ENCODE measurements at places on chromosomes 4 and X.

GRCh38 chr4:2923668-2924173 is 39.5 kb downstream of the NOP14 start:
- no peak for DNase-seq

- no peak for DNase-seq
Measured at GRCh38 chr4:147825451-147826287, 93.8 kb downstream of the ARHGAP10 start.

DNA sequence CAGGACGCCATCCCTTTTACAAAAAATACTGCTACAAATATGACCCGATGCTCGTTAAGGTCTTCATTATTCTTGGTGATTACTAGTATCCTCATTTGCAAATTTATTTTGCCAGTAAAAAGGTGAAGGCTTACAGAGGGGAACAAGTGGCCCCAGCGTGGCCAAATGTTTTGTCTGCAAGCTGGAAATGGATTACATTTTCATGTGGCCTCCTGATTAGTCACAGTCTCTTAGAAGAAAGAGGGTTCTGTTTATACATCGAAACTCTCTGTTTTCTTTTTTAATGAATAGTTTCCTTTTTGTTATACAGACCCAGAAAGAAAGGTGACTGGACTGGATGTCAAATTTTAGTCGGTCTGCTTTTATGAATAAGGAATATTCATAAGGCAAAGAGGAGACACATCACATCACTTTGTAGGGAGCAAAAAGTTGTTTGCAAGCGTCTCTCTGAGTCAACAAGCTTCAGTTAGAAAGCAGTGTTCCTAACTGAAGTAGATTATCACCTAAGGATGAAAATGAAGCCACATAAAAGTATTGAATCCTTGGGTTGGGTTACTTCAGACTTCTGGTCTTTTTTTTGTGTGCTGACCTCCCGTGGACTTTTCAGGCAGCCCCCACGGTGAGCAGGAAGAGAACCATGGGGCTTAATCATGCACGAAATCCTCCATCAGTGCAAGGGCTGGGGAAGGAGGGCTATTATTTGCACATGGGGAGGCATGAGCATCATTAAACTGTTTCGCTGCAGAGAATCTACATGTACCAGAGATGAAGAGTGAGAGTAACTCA is 125.6 kb downstream of the ARSF start:
- no peak for DNase-seq

DNA sequence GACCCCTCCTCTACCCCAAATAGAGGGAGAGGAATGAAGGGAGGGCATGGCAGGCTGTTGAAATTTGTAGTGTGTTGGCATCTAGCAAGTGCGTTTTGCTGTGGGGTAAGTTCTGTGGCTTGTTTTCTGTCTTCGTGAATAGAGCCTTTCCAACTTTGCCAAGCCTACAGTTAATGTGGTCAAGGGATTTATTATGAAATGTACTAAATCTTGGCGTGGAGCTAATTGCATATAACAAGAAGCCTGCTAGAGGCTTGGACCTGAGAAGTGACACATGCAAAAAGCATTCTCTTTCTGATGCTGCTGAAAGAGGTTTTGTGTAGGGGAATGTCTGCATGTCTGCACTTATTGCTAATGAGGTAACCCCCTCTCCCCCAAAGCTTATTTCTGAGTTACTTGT is 132.2 kb downstream of the BMPR1B start:
- no peak for DNase-seq

DNA sequence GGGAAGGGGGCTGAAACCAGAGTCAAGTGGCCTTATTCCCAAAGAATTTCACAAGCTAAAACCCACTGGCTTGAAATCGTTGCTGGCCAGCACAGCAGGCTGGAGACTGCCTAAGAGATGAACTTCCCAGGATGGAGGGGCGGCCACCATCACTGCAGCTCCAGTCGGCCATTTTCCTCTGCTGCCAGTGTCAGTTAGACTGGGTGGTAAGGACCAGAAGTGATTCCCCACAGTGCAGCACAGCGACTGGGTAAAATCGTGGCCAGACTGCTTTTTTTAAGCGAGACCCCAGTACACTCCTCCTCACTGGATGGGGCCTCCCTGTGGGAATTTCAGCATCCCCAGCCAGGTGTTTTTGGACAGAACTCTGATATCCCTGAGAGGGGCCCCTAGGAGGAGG is 428.0 kb downstream of the SPIN4 start:
- DNase-seq: no peak

- no peak for DNase-seq
Measured at GRCh38 chr4:136106753-136107152, 1425.5 kb downstream of the PCDH18 start.

DNA sequence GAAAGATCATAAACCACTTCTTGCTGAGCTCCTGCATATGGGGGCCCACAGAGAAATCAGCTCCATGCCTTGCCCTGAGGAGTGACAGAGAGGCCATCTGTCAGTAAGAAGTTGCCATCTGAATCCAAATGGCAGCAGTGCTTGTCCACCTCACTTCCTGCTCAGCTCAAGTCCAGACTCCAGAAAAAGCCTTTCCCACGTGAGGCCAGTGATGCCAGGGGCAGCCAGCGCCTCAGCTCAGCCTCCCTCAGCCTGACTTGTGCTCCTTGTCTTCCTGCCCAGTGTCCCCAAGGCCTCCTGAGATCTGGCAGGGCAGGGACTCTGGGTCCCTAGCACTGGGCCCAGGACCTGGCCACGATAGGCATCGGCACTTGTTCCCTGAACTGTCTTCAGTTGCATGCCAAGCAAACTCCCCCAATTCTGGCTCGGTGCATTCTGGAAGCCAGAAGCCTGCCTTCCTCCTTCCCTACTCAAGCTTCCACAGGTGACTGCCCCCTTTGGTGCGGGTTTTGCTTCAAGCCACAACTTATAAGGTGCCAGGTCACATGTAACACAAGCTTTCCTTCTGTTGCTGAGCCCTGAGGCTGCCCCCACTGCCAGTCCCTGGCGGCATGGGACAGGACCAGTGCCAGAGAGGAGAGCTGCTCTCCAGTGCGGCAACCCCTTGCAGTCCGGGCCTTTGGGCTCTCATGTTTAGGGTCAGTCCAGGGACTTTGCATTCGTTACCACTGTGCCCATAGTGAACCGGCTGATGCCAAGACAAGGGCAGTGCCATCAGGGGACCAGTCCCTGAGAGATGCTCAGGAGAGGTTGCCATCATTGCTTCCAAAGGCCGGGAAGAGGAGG is 2.2 kb downstream of the ZNF185 start:
- no peak for DNase-seq

DNA sequence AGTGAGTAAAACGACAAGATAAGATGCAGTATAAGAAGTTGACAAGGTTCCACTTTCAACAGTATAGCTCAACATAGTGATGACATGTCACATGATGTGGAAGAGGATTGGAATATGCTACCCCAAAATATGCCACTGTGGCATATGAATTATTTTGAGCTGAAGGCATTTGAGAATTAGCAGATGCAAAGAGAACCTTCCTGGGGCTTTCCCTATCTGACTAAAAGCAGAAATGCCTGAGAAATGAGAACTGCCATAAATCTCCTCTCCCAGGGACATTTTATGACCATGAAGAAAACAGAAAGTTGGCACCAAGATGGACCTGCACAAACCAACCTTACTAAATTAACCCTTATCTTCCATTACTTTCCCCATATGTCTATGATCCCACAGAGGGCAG is 24.8 kb downstream of the CDKN2AIP start:
- DNase-seq: no peak

DNA sequence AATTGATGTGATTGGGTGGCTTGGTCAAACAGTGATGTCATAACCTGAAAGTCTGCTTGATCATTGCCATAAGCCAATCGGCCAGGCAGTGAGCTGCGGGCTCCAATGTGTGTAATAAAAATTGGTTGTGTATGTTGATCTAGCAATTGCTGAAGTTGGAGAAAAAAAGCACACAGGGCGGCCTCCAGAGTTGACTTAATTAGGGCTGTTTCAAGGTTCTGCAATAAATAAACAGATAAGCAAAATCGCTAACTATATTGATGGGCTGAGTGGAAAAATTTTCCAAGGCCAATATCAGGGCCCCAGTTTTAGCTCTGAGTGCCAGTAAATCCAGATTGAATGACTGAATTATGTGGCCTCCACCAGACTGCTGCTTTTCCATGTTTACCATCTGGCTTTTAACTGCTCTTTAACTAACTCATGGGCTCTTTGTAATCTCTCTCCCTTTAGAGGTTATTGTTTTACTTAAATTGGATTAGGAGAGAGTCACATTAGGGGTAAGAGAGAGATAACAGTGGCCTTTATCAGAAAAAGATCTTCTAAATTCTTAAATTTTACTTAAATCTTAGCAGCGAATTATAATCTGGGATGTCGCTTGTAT is 160.6 kb upstream of the WDFY3 start:
- no peak for DNase-seq

GRCh38 chr4:77201857-77202256 is 44.9 kb downstream of the CCNG2 start:
- peak; percentile 29 for DNase-seq

GRCh38 chr4:108185252-108185651 is 16.5 kb upstream of the LEF1 start:
- no peak for DNase-seq

DNA sequence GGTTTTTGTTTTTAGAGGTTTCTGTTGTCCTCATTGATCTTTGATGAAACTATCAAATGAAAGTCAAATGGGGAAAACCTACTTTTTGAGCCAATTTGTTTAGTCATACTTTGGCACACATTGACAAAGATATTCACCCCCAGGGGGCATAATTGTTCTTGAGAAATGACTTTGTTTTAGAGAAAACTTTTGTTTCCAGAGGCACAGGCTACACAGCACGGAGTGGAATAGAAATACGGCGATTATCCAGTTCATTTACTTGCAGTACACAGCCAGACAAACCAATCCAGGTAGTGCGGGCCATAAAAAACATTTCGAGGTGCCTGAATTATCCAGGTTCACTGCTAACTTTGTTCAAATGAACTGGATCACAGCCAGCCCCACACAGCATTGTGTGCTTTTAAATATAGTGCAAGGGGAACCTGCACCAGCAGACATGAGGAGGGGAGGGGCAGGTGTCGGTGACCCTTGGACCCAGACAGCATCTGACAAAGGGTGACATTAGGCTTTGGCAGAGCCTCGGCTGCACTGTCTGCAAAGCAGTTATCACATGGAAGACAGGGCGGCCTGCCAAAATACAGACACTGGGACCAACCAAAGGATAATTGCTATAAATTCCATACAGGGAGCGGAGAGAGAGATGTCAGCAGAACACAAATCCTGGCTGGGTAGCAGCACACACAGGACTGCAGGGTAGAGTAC is 179.6 kb upstream of the NOCT start:
- no peak for DNase-seq

- no peak for DNase-seq
Measured at GRCh38 chr4:142556570-142557238, 289.4 kb downstream of the INPP4B start.

DNA sequence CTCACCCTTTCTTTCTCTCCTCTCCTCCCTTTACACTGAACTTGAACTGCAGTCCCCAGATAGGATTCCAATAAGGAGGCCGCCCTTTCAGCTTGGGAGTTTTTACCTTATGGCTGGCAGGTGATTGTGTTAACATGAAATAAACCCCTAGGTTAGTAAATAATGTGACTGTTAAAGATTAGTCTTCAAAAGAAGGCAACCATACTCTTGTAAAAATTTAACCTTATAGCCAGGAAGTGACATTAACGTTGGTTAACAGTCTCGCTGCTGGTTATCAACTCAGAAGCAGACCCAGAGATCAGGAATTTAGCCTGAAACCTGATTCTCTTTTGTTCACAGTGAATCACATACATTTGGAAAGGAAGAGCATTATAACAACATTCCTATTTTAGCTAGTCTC is 15.2 kb downstream of the FHDC1 start:
- no peak for DNase-seq

Measured in activated CD8-positive, alpha-beta T cell treated with anti-CD3 and anti-CD28 coated beads for 36 hours (primary cell).